ENCODE measurements at places on chromosomes 12 and 14.

DNA sequence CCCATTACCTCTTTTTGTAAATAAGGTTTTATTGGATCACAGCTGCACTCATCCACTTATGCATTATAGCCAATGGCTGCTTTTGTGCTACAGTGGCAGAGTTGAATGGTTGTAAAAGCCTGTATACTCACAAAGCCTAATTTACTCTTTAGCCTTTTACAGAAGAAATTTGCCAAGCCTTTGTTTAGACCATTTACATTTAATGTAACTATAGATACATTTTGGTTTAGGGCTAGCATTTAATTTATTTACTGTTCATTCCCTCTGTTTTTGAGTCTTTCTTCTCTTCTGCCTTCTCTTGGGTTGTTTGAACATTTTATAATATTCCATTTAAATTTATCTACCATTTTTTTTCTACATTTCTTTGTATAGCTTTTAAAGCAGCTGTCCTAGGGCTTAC, 217.1 kb upstream of the AMIGO2 start:
- DNase-seq = no peak

- no peak for DNase-seq
These were observed 20.2 kb downstream of the CEP170B start for GRCh38 chr14:104885031-104885972.

- no peak for DNase-seq
These were observed 46.3 kb downstream of the ADGRD1 start for GRCh38 chr12:131000000-131000486.

- no peak for DNase-seq
These were observed 145.2 kb downstream of the ADAMTS20 start for GRCh38 chr12:43406801-43407200.

DNA sequence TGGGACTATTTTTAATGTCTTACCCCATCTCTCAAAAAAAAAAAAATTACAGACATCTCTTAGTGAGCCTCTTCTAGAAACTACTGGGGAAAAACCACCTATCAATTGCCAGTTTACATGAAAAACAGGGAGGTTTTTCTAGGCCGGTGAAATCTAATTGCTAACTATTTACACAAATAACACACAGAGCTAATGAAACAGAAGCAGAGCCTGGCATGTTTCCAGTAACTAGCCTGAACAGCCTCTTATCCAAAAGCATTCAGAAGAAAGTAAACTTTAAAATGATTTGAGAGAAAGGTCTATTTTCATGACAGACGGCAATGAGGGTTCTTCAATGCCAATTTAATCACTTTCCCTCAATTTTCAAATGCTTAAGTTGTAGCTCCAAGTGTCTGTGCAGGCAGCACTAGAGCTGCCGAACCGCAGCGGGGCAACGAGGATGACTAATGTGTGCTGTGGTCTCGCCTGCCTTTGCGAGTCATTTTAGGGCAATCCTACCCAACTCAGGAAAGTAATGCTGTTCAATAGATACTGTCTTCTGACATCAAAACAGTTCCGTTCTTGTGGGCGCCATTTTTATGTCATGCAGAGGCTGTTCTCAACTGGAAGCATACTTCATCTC, 84.6 kb downstream of the SETD3 start:
- peak; percentile 54 for DNase-seq

DNA sequence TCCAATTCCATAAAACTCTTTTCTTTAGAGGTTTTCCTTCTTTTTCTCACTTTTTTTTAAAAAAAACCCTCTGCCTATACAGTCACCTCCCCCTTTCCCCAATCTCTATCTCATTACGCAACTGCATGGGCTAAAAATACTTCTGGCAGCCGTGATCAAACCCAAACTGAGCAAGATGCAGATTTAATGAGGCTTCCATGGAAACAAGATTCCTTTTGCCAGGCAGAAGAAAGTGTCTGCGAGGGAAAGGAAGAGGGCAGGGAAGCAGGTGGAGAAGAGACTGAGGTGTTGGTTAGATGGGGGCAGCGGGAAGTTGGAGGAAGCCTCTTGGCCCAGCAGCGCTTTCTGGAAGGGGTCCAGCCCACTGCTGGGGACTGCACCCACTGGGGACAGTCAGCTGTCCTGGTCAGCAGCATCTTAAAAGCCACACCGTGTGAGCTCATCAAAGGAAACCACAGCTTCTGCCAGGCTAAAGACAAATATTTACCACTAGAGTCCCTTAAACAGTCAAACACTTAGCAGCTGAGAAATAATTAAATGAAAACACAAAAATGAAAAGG, 90.4 kb downstream of the SLC8A3 start:
- no peak for DNase-seq

GRCh38 chr12:18146363-18146762, 56.4 kb upstream of the RERGL start:
- DNase-seq = no peak
